Naive B cell (primary cell): ENCODE measurements at places on chromosomes 16 and 17. TPM values are rescaled to one million over a fixed set of nuclear protein-coding genes. Genes with fewer than 3 reads are reported as not detected.

The YPEL2 gene
- 32.2 TPM for polyA plus RNA-seq

The SMIM22 gene
- polyA plus RNA-seq: not detected

DNA sequence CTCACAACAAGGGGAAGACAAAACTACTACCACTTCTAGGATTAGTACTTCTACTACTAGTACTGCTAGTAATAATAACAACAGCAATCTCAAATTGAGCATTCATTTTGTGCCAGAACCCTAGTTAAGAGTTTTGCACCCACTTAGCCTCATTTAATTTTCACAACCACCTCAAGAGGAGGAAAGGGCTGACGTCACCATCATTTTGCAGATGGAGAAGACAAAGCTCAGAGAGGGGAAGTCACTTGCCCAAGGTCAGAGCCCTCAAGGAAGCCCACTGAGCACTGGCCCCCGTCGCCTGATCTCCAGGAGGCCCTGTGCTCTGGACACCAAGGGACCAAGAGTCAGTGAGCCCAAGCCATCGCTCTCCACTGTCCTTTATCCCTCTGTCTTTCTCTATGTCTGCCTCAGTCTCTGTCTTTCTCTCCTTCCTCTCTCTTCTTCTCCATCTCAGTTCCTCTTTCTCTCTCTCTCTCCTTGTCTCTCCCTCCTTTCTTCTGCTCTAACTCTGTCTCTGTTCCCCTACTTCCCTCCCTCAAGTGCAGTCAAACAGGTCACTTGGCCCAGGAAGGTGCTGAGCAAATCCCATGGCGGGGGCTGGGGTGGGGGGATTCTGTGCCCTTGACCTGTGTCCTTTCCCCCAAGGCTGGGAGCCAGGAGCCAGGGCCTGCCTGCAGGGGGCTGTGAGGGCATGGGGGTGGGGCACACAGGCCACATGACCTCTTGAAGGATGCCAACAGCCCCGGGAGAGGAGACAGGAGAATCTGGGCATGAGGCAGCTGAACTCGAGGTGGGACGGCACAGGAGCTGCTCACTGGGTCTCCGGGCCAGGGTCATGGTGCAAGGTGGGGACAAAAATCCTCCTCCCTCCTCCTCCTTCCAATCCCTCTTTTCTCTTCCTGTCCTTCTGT, 11.2 kb upstream of the NGFR start:
- peaks cover 77% of the 10 kb centered on the region for H3K27me3 ChIP-seq
- H3K27ac ChIP-seq: no peak overlapping the region
- no peak for DNase-seq
- H3K36me3 ChIP-seq: no peaks in the 10 kb centered on the region
- H3K4me1 ChIP-seq: peaks cover 8% of the 10 kb centered on the region

DNA sequence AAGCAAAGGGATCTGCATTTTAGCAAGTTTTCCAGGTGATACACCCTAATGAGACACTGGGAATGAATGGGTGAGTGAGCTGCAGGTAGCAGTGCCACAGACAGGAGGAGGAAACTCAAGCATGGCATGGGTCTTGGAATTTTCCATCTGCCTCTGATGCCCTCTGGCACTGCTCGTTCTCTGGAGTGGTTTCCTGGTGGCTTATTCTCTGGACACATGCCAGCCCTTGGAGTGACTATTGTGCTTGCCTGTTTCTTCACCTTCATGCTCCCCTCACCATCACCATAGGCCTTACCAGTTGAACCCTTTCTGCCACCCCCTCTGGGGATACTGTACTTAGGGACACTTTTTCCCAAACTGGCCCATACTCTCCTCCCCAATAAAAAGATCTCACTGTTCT, 1.6 kb downstream of the COASY start:
- H3K4me1 ChIP-seq: peaks cover 27% of the 10 kb centered on the region
- no peaks in the 10 kb centered on the region for H3K27me3 ChIP-seq
- no peak for DNase-seq

GRCh38 chr16:55357241-55357640, 33.2 kb downstream of the IRX6 start:
- no peak overlapping the region for H3K4me3 ChIP-seq
- peaks cover 6% of the 10 kb centered on the region for H3K27me3 ChIP-seq
- no peaks in the 10 kb centered on the region for H3K4me1 ChIP-seq
- no peaks in the 10 kb centered on the region for H3K36me3 ChIP-seq
